ENCODE measurements at places on chromosomes 11 and 22.

- no peak for DNase-seq
Observed at GRCh38 chr11:100637706-100638105, 49.4 kb upstream of the ARHGAP42 start.

GRCh38 chr22:37462436-37462835 lies 23.7 kb downstream of the MFNG start:
- no peak for DNase-seq

DNA sequence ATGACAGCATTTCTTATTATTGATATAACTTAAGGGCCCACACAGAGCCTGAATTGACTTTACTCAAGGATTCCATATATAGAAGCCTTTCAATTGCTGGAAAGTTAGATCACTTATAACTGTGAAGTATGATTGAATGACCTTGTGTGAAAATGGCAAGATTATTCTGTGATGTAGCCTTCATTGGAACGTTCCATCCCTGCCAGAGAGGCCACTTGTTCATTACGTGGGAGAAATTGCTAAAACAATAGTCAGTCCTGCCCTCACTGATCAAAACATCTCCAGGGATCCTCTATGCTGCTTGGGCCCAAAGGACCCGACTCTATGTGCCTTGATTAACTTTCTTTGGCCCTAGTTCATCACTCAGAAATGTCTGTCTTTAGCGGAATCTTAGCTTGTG lies 159.5 kb upstream of the BLID start:
- DNase-seq, result no peak

DNA sequence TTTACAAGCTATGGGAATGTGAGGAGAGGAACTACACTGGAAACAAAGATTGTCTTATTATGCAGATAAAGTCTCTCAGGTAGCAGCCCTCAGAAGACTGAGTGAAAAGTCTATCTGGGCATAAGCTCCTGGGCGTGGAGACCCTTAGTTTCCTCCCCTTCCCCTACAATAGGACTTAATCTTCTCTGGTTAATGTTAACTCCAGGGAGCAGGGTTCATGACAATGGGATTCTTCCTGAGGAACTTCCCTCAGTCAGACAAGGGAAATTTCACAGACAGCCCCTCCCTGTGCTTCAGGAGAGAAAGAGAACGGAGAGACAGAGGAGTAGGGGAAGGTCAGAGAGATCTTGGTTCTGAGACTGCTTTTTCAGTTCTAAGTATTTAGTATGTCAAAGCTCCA lies 1428.6 kb downstream of the LRRC4C start:
- no peak for DNase-seq

DNA sequence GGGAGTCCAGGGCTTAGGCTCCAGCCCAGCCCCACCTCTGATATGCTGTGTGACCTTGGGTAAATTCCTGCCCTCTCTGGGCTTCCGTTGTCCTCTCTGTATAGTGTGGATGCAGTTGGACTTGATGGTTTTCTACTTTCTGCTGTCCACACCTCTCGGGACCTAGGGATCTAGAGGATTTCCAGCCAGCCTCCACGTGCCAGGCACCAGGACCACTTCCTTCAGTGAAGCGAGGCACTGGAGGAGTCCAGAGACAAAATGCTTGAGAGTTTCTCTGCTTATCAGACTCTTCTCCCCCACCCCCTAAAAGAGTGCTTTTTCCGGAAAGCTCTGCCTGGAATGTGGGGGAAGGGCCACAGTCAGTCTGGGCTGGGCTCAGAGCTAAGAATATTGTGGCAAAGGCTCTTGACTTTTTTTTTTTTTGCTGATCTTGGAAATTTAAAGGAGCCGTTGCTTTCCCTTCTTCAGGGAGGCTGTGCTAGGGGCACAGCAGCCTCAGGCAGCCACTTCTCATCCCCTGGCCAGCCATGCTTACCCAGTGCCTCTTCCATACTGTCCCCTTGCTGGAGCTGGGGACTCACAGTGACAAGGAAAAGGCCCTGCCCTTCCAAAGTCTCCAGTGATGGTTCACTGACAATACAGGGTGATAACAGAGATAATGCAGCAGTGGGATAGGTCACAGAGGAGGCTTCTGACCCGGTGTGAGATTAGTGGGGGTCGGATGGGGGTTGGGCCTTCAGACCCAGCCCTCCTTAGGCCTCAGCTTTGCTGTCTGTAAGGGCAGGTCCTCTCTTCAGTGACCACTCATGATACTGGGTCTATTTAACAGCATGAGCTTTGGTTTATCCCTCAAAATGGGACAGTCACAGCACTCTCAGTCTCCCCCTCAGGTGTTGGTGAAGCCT lies 2.9 kb upstream of the SERPINH1 start:
- no peak for DNase-seq

All from progenitor cell of endocrine pancreas (in vitro differentiated cells).